ENCODE measurements at places on chromosomes 6 and 20. TPM values are rescaled to one million over a fixed set of nuclear protein-coding genes. Genes with fewer than 3 reads are reported as not detected.

Gene C2
- not detected for total RNA-seq

Gene WFDC5
- 0.51 TPM for total RNA-seq

Gene MYH7B
- total RNA-seq: 0.11 TPM

Gene CLVS2
- total RNA-seq: not detected

Gene ABHD16A
- 23.0 TPM for total RNA-seq

Gene EPPIN
- not detected for total RNA-seq

Gene LY6G5C
- 1.1 TPM for total RNA-seq

Gene KHDC1L
- 0.21 TPM for total RNA-seq

Gene MACROD2
- 0.68 TPM for total RNA-seq

Gene DLL1
- 18.8 TPM for total RNA-seq
